ENCODE measurements at places on chromosomes 4 and X.

GRCh38 chrX:16278927-16279326 lies 111.6 kb downstream of the MAGEB17 start:
- DNase-seq, result no peak

DNA sequence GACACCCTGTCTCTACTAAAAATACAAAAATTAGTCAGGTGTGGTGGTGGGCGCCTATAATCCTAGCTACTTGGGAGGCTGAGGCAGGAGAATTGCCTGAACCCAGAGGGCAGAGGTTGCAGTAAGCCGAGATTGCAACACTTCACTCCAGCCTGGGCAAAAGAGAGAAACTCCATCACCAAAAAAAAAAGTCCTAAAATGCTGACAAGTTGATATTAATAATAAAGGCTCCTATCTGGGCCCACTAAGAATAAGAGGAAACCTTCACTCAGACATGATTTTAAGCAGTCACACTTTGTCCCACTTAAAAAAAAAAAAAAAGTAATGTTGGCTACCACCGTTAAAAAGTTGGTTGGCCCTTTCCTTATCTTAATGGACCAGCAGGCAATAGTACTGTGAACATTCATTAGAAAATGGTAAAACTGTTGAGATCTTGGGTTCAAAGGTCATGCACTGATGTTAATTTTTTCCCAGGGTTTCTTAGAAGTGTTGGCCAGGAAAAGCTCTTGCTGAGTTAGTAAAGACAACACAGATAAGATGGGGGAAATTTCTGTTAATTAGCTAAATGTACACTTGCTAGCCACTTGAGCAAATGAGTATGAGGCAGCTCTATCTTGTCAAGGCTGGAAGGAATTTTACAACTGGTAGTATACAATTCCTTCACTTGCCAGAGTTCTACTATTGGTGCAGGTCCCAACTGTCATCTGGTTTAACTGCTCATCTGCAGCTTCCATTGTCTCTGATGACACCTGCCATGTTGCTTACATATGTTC lies 43.6 kb upstream of the BMP2K start:
- no peak for DNase-seq

DNA sequence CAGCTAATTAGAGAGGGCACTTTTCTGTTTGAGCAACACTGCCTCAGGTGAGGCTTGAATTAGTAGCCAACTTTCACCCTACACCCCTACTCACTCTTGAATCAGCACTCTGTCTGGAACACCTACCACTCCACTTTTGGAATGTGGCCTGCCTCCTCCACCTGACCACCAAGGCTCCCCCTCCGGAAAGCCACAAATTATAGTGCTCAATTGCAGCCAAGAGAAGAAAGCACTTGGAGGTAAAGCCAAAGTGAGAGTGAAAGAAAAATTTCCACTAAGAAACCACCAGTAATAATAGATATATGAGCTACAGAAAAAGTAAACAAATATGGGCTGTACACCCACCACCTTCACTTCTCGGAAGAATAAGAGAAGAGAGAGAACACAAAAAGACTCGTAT lies 41.1 kb downstream of the PPP3CA start:
- no peak for DNase-seq

DNA sequence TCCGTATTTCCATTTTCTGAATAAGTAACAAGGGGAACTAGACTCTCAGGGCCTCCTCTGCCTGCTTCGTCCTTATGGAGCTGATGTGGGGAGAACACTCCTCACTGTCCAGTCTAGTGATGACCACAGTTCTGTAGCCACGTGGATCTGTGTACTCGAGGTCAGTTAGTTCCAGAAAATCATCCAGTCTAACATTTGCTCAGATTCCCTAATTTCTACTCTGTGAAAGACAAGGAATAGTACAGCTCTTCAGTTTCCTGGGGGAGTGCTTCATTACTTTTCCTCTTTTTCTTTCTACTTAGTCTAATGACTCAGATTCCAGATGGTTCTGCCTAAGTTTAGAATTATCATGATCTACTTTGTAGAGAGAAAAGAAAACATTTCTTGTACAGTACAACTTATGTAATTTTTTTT lies 82.6 kb downstream of the SORBS2 start:
- DNase-seq, result no peak

DNA sequence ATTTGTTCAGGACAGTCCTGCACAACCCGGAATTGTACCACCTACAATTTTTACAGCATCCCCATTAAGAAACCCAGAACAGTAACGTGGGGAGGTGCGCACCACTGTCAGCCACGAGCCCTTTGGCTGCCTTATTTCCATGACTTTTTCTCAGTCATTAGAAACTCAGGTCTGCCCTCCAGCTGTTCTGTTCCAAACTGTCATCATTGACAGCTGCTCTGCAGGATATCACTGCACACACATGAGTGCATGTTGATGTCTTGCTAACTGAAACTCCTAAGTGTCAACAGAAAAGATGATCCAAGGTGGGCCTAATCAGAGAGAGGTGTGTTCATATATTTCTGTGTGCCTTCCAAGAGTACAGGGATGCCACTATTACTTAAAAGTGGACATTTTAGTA lies 123.4 kb downstream of the PARM1 start:
- DNase-seq, result no peak

DNA sequence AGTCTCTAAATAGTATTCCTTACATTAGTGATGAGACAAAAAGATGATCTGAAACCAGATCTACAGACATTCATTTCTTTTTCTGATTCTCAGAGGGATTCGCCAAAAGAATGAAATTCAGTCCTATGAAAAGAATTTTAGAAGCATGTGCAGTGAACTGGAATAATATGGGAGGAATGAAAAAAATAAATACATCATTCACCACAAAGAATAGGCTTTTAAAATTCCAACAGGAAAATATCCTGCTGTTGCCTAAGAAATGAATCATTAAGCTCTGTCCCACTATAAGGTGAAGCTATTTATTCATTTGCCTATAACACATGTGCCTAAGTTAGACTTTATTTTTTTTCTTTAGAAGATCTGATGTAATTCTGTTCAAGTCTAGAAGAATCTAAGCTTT lies 165.9 kb downstream of the IL15 start:
- no peak for DNase-seq

DNA sequence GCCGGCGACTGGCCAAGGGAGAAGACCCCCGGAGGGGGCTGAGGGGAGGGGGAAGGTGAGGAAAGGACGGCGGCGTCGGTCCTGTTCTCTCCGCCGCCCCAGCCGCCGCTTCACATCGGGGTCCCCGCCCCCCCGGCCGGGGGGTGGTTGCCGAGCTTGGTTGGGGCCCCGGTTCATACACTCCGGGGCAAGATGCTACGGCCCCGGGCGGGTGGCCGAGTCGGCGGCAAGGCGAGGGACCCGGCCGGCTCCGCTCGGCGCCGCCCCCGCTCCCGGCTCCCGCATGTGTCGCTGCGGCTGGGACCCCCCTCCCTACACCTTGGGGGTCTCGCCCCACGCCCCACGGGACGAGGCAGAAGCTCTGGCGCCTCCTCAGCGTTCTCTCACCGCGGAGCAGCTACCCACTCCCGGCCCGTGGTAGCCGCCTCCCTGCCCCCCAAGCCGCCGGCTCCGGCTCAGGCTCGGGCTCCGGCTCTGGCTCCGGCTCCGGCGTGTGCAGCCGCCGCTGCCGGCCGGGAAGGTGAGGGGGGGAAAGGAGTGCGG lies 461 bp downstream of the FBXW7 start:
- DNase-seq, result no peak

All from D341Med (cell line).